ENCODE measurements at places on chromosomes 6 and 20. TPM values are rescaled to one million over a fixed set of nuclear protein-coding genes. Genes with fewer than 3 reads are reported as not detected.

The SLC22A7 gene
- total RNA-seq = not detected

DNA sequence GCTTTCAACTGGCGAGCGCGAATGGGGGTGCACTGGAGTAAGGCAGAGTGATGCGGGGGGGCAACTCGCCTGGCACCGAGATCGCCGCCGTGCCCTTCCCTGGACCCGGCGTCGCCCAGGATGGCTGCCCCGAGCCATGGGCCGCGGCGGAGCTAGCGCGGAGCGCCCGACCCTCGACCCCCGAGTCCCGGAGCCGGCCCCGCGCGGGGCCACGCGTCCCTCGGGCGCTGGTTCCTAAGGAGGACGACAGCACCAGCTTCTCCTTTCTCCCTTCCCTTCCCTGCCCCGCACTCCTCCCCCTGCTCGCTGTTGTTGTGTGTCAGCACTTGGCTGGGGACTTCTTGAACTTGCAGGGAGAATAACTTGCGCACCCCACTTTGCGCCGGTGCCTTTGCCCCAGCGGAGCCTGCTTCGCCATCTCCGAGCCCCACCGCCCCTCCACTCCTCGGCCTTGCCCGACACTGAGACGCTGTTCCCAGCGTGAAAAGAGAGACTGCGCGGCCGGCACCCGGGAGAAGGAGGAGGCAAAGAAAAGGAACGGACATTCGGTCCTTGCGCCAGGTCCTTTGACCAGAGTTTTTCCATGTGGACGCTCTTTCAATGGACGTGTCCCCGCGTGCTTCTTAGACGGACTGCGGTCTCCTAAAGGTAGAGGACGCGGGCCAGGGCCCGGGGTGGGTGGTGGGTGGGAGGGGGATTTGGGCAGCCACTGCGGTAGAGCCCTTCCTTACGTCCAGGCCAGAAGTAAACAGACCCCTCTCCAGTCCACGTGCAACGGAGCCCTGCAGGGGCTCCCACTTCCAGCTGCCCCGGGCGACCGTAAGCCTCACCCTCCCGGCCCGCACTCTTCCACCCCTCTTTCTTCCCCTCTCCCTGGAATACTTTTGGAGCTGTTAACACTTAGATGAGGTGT lies 998 bp downstream of the BMP2 start:
- peak; percentile 65 for DNase-seq
- H3K36me3 ChIP-seq = peaks cover 9% of the 10 kb centered on the region
- H3K4me3 ChIP-seq = peak overlapping the region; percentile 69
- peaks cover 5% of the 10 kb centered on the region for H3K4me1 ChIP-seq

GRCh38 chr6:104579310-104579863 lies 280.3 kb downstream of the HACE1 start:
- H3K27me3 ChIP-seq = no peaks in the 10 kb centered on the region
- H3K4me1 ChIP-seq = no peaks in the 10 kb centered on the region
- no peak overlapping the region for H3K4me3 ChIP-seq
- no peak for DNase-seq

The PTCRA gene
- not detected for total RNA-seq

- no peak overlapping the region for H3K4me3 ChIP-seq
- peak; percentile 40 for DNase-seq
- H3K4me1 ChIP-seq = no peaks in the 10 kb centered on the region
- H3K27me3 ChIP-seq = no peaks in the 10 kb centered on the region
Observed at GRCh38 chr6:41271901-41272395, 14.5 kb downstream of the TREM1 start.

The WFDC10B gene
- 0.54 TPM for total RNA-seq

The C20orf144 gene
- 0.23 TPM for total RNA-seq

DNA sequence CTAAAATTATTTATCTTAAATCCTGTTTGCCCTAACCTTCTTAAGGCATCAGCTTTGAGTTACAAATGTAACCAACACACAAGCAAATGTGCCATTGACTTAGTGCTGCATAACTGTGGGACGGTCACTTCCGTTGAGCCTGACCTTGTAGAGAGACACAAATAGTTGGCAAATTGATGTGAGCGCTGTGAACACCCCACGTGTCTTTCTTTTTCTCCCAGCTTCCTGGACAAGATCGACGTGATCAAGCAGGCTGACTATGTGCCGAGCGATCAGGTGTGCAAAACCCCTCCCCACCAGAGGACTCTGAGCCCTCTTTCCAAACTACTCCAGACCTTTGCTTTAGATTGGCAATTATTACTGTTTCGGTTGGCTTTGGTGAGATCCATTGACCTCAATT lies 56.4 kb downstream of the GNAS start:
- H3K4me3 ChIP-seq = no peak overlapping the region
- DNase-seq = no peak
- H3K36me3 ChIP-seq = peaks cover 79% of the 10 kb centered on the region

DNA sequence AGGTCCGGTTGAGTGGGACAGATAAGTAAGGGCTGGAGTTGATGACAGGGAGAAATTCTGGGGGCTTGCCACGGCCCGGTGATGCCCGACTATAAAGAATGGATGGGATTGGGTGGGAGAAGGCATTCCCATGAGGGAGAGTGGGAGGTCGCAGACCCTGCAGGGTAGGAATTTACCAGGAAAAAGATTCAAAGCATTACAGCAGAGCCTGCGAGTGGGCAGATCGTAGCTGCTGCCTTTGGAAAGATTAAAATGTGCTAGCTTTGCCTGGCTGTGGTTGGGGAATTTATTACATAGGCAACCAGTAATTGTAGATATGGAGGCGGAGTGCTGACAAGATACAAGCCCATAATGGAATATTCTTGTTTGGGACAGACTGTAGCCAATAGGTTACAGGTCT lies 49.5 kb downstream of the KDM1B start:
- no peaks in the 10 kb centered on the region for H3K36me3 ChIP-seq
- H3K27me3 ChIP-seq = no peaks in the 10 kb centered on the region
- no peak overlapping the region for H3K4me3 ChIP-seq
- no peak overlapping the region for H3K27ac ChIP-seq
- H3K4me1 ChIP-seq = no peaks in the 10 kb centered on the region
- no peak for DNase-seq
